ENCODE measurements at places on chromosomes 5 and 9.

DNA sequence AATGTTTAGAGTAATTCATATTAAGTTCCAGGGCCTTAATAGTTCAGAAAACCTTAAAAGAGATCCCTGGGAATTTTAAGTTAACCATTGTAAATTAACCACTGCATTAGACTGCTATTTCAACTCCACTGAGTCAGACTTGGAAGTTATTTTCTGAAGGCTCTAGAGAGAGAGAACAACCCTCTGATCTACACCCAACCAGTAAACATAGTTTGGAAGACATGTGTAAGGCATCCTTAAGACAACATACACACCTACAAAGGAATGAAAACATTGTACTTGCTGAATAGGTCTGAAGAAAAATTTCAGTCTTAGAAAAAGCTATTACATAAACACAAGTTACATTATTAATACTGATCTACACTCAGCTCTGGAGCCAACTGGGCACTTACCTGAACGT lies 158.2 kb upstream of the FST start:
- no peak for DNase-seq

DNA sequence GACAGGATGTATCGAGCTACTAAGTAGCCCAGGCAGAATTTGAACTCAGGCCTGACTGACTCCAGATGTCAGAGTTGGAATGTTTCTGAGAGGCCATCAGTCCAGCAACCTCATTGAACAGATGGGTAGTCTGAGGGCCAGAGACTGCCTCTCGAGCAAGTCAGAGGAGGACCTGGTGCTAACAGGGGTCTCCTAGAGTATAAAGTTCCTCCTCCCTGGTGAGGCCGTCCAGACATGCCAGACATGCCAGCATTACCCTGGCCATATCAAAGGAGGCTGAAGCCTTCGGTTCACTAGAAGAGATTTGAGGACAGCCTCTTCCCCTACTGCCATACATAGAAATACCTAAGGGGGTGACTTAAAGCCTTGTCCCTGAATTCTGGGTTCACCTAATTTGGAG lies 81.2 kb downstream of the ZNF618 start:
- DNase-seq: no peak

DNA sequence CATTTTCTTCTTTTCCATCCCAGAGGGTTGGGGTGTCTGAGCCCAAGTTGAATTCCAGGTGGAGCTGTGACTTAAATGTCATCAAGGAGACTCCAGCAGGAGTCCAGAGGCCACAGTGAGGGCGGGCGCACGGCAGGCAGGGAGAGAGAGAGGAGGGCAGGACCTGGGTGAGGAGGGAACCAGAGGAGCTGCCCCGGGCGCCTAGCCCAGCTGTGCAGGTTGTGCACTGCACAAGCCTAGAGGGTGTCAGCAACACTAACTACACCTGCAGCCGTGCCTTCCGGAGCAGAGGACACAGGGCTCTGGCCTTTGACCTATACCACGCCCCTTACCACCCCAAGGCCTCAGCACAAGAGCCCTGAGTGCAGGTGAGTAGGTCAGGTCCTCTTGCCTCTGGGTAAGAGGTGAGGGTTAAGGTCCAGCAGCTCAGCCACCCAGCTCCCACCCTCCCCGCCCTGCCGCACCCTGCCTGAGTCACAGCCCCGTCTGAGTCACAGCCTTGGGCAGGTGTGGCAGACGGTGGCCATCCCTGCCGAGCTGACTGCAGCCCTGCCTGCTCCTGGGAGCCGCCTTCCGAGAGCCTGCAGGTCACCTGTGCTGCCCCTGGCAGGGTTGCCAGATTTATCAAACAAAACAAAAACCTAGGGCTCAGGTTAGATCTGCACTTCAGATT lies 6.4 kb upstream of the AGPAT2 start:
- DNase-seq: no peak

DNA sequence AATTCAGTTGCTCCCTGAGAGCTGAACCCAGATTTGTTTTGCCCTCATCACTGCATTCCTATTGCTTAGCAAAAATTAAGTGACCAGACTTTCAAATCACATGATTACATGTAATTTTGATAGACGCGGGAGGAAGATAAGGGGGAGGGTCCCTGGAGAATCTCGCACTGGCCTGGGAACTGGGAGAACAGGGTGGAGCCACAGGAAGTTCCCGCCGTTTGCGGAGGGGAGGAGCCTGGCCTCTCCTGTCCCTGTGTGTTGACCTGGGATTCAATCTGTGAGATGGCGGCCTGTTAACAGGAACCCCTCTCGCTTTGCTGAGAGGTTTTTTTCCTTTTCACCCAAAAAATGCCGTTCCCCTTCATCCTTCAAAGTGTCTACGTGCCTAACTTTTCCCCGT lies 142.9 kb upstream of the OR13F1 start:
- DNase-seq: no peak

DNA sequence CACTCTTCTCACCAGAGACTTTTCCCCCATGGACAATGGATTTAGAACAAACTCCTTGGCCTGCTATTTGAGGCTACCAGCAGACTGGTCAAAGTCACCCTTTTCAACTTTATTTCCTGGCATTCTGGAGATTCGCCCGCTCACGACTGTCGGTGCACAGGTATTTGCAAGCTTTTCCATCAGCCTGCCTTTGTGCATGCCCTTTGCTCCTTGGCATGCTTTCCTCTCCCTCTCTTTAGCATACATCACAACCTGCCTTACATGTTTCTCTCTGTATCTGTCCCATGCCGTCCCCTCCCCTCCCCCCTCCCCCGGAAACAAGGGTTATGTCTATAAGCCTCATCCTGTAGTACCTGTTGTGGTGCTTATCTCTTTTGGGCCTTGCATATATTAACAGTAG lies 257.1 kb downstream of the AOPEP start:
- no peak for DNase-seq

- no peak for DNase-seq
These were observed 466.1 kb downstream of the TLR4 start for GRCh38 chr9:118170032-118170955.

- no peak for DNase-seq
These were observed 22.9 kb downstream of the ELL2 start for GRCh38 chr5:95938766-95939165.

- no peak for DNase-seq
These were observed at the start of gene CARTPT for GRCh38 chr5:71719063-71719964. Gene CARTPT, plus strand, starts transcription at chr5:71719275. Its CDS starts 19 bp downstream, at chr5:71719294.

DNA sequence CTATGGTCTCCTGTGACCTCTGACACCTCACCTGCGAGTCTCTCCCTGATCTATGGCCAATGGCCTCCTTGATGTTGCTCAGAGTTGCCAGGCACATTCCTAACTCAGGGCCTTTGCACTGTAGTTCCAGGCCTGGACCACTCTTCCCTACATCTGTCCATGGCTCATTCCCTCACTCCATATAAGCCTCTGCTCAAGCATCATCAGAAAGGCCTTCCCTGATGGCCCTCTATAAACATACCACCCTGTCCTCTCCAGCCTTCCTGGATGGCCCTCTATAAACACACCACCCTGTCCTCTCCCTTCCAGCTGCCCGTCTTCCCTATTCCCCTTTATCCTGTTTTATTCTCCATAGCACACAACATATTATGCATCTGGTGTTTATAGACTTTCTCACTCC lies 102.8 kb downstream of the GTF3C4 start:
- DNase-seq: no peak

DNA sequence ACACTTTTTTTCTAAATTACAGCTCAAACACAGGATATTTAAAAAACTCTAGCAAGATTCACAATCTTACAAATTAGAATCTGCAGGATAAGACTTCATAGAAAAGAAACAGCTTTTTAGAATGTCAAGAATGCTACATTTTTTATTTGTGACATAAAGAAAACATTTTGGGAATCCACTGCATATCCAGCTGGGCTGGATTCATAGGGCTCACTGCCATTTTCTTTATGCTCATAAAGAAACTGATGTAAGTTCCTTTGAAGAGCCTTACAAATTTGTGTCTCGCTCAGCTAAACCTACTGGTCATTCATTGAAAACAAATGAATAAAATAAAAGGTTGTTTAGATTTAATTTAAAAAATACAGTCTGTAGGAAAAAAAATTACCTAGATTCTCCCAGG lies 332.3 kb downstream of the TRPM3 start:
- no peak for DNase-seq

GRCh38 chr5:77157732-77158532 lies 52.5 kb upstream of the PDE8B start:
- DNase-seq: no peak

DNA sequence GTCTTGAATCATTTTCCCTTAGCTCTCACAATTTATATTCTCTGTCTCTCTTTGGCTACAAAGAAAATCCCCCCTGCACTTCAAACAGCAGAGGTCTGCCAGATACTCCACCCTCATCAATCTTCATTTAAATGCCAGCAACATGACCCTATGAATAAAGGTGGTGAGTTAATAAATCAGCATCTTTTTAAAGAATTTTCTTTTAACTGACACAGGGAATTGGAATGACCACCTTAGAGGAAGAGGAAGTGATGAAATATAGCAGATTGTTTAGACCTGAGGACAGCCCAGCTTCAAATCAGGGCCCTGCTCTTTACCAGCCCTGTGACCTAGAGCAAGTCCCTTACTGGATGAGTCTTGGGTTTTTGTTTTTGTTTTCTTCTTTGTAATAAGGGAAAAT lies 223.1 kb upstream of the PAPPA start:
- DNase-seq: no peak

Data from stimulated activated CD8-positive, alpha-beta memory T cell treated with anti-CD3 and anti-CD28 coated beads, Interleukin-7, amount 100 ng/mL, for 1 hour (primary cell).